ENCODE measurements at places on chromosomes 13 and 19.

DNA sequence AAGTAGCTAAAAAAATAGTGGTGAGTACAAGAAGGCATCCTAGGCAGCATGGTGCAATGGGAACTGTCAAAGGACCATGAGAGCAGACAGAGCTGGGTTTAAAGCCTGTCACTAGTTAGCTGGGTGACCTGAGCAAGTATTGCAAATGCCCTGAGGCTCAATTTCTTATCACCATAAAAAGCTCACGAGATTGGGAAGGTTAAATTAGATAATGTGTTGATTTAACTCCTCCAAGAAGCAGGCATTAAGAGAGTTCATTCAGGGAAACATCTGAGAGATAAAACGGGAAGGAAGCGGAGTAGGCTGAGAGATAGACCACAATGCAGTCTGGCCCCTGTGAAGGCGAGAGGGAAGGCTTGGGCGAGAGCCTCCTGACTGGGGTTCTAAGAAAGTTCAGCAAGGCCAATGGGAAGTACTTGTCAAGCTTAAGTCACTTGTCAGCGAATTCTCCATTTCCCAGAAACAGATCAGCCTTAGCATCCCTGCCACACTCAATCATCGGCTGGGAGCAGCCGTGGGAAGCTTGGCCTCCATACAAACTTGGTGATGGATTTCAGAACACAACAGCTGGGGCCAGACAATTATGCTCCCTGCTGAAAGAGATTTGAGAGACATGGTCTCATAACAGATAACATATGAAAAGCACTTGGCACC is 105.5 kb downstream of the POU4F1 start:
- no peak for DNase-seq

- no peak for DNase-seq
Measured at GRCh38 chr13:26600343-26600742, 42.9 kb downstream of the WASF3 start.

GRCh38 chr13:79190932-79191331 is 215.1 kb downstream of the RBM26 start:
- no peak for DNase-seq

DNA sequence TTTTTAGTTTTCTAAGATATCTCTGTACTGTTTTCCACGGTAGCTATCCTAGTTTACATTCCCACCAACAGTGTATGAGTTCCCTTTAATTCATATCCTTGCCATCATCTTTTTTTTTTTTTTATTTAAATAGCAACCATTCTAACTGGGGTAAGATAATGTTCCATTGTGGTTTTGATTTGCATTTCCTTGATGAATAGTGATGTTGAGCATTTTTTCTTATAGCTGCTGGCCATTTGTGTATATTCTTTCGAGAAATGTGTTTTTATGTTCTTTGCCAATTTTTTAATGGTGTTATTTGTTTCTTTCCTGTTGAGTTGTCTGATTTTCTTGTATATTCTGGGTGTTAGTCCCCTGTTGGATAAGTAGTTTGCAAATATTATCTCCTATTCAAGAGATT is 454.8 kb downstream of the DACH1 start:
- DNase-seq: no peak

DNA sequence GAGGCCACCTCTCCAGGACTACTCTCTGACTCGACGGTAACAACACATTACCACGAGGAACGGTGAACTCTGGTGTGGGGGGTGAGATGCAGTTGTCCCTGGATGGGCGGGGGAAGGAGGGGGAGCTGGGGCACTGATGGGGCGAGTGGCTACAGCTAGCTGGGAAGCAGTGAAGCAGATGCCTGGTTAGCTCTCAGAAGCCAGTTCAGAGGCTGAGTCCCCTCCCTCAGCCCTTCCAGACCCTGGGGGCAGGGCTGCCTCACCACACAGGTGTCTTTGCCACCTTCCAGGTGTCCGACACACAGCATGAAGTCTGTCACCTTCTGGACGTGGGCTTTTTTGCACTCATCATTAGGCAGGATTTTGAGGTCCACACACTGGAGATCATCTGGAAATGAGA is 4.0 kb downstream of the KLK1 start:
- DNase-seq: no peak

- no peak for DNase-seq
Measured at GRCh38 chr19:19445911-19446361, 40.5 kb downstream of the GATAD2A start.

DNA sequence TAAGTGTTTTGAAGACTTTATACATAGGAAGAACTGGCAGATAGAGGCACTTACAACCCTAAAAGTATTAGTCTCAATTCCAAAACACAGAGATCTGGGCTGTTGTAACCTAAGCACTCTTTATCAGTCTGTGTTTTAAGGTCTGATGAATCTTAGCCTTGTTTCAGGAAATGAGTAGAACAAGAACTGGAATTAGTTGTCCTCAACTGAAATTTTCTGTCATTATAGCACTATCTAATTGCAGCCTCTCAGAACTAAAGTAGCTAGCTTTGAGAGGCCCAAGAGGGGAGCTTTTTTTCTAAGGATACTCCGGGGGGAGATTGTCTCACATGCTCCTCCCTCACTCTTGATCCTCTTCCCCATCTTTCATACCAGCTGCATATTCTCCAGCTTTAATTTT is 13.1 kb downstream of the HNRNPM start:
- no peak for DNase-seq

GRCh38 chr13:46615888-46616531 is 63.0 kb downstream of the LRCH1 start:
- no peak for DNase-seq

DNA sequence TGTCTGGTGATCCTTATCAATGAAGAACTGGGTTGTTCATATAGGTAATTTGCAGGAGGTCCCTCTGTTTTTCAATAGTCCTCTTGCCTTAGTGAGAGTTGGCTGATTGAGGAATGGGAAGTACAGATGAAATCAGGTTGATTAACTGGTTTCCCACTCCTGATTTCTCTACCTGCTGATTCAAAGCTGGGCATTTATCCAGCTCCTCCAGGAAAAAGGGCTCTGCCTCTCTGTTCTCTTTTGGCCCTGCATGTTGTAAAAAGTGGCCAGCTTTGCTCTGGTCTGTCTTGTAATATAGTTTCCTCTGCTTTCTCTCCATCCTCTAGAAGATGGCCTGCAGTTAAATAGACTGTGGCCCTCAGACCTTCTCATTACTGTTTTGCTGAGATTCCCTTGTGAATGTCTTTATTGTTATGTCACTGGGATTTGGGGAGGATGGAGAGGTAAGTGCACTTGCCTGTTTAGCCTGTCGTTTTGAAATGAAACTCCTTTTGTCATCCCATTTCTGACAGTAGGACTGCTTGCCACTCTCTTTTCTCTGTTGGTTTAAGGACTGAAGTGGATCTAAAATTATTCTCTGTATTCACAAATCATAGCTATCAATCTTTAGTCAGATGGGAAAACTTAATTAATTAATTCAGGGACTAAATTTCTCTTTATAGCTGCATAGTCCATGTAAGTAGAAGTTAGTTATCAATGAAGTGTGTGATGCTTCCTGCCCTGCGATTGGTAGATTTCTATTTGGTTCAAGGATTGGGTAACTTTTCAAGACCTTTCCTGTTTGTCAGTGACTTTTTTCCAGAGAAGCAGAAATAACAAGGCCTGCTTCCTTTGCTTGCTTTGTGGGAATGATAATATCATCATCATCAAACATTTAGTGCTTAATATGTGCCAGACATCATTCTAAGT is 28.5 kb downstream of the GARRE1 start:
- DNase-seq: no peak

GRCh38 chr19:51783372-51783771 is 11.6 kb upstream of the FPR3 start:
- no peak for DNase-seq

GRCh38 chr19:46860125-46860845 is 512 bp upstream of the ARHGAP35 start:
- peak; percentile 97 for DNase-seq

DNA sequence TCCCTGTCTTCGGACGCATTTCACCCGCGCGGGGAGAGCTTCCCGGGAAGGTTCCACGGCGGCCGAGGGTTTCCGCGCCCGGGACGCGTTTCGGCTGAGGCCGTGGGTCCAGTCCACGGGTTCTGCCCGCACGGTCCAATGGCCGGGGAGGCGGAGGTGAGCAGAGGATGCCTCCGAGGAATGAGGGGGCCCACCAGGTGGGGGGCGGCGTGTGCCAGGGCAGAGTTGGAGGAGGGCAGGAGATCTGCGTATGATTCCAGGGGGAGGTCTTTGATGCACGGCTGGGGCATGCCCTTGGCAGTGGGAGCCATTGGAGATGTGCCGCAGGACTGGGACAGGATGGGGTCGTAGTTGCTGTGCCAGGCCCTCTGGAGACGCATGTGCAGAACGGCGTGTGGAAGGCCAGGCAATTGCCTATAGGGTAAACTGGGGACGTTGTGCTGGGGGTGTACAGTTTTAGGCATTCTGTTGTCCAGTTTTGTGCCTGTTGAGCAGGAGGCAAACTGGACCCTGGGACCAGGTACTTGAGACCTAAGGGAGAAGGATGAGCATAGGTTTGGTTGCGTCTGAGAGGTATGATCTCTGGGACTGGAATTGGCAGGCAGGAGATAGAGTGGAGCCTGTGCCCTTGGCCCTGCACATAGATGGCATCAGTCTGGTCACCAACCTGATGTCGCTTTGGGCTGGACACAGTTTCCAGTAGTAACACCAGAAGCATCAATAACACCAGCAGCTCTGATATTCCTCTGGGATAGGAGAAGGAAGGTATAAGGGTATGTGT is 751 bp downstream of the ZNF584 start:
- DNase-seq: no peak

GRCh38 chr19:5753743-5754142 is 30.8 kb downstream of the PRR22 start:
- no peak for DNase-seq

- DNase-seq: no peak
Measured at GRCh38 chr19:29320086-29320485, 107.1 kb upstream of the UQCRFS1 start.

GRCh38 chr19:39996218-39996810 is 546 bp upstream of the ZNF546 start:
- DNase-seq: no peak

GRCh38 chr13:78709028-78709427 is 50.1 kb upstream of the OBI1 start:
- no peak for DNase-seq

DNA sequence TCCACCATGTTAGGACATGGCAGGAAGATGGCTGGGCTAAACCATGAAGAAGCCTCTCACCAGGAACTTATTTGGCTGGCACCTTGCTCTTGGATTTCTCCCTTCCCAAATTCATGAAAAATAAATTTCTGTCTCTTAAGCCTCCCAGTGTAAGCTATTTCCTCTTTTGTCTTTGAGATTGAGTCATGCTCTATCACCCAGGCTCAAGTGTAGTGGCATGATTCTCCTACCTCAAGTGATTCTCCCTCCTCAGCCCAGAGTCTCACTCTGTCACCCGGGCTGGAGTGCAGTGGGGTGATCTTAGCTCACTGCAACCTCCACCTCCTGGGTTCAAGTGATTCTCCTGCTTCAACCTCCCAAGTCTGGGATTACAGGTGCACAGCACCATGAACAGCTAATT is 12.6 kb downstream of the ZNF888 start:
- no peak for DNase-seq

GRCh38 chr19:49492573-49493405 is 3.4 kb upstream of the RPS11 start:
- no peak for DNase-seq

GRCh38 chr13:41589434-41589833 is 132.1 kb downstream of the RGCC start:
- DNase-seq: no peak

DNA sequence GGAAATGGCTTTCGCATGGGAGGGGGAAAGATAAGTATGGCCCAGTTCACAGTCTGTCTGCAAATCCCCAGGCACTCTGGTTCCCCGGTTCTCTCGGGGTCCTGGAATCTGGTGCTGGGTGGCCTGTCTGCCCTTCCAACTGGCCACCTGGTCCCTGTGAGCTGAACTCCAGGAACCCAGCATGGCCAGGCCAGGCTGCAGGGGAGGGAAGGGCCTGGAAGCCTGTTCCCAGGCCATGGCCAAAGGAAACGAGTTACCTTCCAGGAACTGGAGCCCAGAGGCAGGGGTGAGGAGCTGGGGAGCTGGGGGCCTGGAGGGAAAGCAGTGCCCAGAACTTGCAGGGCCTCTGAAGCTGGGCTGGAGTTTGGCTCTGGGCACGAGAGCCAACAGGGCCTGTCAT is 19.1 kb upstream of the PNMA8C start:
- DNase-seq: no peak

- DNase-seq: no peak
Measured at GRCh38 chr13:94224670-94225069, 254.8 kb downstream of the DCT start.

DNA sequence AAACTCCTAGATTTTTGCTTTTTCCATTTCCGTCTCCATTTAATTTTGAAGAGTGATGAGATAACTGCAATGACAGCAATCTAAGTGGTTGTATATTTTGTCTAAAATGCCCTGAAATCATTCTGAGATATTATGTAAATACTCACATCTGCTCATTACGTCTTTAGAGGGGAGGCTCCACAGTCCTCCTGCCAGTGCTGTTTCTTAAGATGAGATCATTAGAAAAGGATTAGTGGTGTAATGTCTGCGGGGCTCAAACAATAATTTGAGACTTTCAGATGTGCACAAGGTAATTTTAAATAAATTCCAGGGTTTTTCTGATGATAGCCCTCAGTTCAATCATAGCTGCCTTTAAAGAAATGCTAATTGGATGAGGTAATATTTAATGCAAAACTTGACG is 437.9 kb downstream of the FOXO1 start:
- no peak for DNase-seq

DNA sequence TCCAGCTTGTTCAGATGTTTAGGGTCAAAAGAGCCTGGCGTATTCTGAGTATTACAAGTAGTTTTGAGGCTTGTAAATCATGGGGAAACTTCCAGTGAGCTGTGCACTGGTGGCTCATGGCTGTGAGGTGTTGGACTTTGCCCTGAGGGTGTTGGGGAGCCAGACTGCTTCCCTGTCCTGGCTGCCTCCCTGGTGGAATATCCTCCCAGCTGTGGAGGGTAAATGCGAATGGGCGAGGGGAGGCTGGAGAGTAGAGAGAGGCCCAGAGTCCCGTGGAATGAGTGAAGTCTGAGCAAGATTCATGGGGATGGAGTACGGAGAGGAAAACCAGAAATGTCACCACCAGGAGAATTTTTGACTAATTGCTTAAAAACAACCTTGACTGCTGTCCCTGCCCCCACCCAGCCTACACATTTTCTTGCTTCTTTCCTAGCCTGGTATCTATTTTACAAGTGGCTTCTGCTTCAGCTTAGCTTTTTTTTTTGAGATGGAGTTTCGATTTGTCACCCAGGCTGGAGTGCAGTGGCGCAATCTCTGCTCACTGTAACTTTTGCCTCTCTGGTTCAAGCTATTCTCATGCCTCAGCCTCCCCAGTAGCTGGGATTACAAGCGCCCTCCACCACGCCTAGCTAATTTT is 3.7 kb downstream of the SNRPA start:
- no peak for DNase-seq

DNA sequence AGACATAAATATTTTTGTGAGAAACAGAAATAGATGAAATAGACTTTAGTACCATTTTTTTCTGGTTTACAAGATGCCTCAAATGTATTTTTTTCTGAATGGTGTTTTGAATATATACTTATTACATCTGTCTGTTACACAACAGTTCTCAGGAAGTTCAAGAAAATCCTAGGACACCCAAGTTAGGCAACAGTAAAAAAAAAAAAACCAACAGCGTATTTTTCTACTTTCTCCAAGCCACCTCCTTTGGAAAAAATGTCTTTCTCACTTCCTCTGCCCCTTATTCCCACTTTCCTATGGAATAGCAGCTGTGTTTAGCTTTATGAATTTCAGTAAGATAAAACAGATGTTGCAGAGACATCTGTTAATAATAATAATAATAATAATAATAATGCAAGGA is 489.6 kb upstream of the KLF12 start:
- no peak for DNase-seq
